Retinal pigment epithelial cell (primary cell): ENCODE measurements at places on chromosomes 2 and 18.

GRCh38 chr2:180991361-180991760, 11.0 kb downstream of the UBE2E3 start:
- DNase-seq, result no peak

GRCh38 chr18:35623255-35623654, 41.7 kb downstream of the GALNT1 start:
- no peak for DNase-seq

- no peak for DNase-seq
These were observed 110.0 kb downstream of the MBP start for GRCh38 chr18:77022556-77022955.

- no peak for DNase-seq
These were observed 43.9 kb upstream of the RAB11FIP5 start for GRCh38 chr2:73156539-73157124.

DNA sequence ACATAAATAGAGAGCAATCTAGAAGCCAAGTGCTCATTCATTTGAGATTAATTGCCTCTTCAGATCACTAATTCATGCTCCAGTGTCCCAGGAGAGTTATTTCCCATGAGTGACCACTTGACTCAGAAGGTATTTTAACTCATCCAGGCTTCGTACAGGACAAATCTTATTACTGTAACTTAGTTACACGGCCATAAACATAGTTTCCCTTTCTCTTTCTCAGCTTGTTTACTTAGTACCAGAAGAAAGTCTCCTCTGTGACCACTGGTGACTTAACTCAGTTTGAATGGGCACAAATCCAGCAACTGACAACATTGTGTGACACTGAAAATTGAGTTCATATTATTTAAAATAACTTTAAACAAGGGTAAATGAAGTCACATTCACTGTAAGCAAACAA, 25.3 kb downstream of the MMADHC start:
- DNase-seq, result peak; percentile 73

DNA sequence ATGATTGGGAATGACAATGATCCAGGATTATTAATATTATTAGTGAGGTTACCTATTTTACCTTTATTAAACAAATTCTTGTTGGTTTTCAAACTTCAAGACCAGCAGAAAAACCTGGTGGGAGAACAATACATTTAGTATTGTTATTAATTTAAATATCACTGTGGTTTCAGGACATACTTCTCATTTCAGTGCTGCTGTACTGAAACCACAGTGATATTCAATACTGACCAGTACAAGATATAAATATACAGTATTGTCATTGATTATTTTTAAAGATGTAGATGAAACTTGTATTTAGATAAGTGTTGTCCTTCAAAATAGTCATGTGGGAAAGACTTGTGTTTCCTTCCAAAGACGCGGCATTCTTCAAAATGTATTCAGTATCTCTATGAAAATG, 1047.3 kb upstream of the CELF4 start:
- no peak for DNase-seq

GRCh38 chr18:25814841-25815458, 275.5 kb downstream of the SS18 start:
- no peak for DNase-seq
